Testis (tissue), 5 donors: ENCODE measurements at places on chromosomes 12 and 14. TPM values are rescaled to one million over a fixed set of nuclear protein-coding genes. Genes with fewer than 3 reads are reported as not detected.

DNA sequence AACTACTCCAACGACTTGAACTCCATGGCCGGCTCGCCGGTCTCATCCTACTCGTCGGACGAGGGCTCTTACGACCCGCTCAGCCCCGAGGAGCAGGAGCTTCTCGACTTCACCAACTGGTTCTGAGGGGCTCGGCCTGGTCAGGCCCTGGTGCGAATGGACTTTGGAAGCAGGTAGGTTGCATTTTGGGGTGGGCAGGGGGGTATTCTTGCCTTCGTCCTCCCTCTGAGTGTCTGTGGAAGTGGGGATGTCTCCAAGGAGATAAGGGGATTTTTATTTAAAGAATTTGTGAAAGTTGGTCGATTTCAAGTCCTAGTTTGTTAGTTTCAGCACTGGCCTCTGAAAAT is 1.3 kb downstream of the ASCL1 start:
- no peak for DNase-seq

DNA sequence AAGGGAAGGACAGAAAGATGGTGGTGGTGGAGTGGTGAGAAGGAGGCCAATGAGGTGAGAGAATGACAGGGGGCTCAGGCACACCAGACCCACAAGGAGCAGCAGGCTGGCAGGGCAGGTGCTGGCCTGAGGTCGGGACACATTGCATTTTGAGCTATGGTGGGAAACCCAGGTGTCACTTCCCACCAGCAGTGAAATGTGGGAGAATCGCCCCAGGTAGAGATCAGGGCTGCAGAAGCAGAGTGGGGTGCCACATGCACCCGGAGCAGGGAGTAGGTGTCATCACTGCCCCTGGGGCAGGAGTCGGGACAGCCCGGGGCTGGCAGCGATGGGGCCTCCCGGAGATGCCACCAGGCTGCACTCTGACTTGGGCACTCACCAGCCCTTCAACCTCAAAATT is 315.8 kb downstream of the BCL11B start:
- no peak for DNase-seq

- DNase-seq: no peak
These were observed 27.6 kb upstream of the ARHGAP5 start for GRCh38 chr14:32049361-32050088.

DNA sequence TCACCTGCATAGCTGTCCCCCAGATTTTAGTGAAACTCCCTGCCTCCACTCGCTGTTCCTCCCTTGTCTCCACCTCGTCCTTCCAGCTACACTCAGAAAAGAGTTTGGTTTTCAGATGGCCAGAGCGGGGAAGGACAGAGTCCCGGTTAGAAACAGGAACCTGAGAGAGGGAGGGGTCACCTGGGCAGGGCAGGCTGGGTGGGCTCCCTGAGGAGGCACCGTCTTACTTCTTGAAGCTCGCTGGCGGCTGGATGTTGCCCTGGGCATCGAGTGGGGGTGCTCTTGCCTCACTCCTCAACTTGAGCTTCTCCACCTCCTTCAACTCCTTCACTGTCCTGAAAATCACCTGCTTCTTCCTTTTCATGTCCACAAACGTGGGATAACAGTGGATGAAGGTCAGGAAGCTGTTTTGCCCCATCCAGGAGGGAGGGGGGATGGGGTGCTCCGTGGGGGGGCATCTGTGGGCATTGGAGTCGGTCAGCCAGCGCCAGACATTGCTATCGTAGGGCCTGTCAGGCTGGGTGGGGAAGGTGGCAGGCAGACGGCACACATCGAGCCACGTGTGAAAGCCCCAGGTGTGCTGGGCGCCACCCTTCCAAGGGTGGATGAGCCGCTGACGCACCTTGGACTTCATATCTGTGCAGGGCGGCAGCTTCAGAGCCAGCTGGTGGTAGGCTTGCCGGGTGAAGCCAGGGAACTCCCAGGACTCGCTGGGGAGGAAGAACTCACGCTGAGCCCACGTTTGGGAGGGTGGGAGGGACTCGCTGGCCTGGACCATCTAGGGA is 2.0 kb downstream of the TEX52 start:
- no peak for DNase-seq

GRCh38 chr12:43337571-43338444 is 214.2 kb downstream of the ADAMTS20 start:
- DNase-seq: no peak

DNA sequence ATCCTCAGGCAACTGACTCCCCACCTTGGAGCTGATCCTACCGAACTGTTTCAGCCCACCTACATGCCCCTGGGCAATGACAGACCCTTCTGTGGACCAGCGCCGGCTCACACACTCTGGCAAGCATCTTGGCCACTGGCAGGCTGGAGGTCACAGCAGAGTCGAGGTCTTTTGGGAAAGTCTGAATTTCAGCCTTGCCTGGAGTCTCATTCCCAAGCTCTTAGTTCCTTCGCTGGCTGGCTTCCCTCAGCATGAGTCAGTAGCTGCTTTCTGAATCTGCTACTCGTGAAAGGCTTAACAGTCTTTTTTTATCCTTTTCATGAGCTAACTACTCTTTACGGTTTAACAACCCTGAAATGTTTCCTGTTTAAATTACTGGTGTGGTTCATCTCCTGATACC is 44.5 kb downstream of the ASCL4 start:
- no peak for DNase-seq

DNA sequence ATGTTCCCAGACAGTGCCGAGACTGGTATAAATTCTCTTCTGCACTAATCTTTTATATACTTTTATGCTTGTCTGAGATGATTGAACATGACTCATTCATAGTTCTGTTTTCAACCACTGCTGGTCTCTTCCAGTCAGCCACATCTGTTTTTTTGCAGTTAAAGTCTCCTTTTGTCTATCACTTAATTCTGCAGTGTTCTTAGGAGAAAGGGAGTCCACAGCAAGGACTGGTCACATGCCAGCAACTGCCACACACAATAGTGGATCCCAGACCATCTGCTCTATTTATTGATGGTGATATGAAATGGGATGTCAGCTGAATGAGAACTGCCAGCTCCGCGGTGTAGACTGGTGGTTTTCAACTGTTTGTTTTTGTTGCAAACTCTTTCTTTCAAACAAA is 379.8 kb downstream of the MED13L start:
- DNase-seq: no peak

DNA sequence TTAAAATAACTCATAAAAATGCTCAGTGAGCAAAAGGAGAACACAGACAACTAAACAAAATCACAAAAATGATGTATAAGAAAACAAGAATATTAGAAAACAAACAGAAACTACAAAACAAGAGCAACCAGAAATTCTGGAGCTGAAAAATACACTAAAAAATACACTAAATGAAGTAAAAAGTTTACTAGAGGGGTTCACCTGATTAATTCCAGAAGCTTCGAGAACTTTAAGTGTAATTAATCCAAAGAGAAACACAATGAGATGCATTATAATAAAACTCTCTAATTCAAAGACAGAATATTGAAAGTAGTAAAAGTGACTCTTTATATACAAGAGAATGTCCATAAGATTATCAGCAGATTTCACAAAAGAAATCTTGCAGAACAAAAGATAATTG is 558.4 kb downstream of the CCER1 start:
- DNase-seq: no peak

DNA sequence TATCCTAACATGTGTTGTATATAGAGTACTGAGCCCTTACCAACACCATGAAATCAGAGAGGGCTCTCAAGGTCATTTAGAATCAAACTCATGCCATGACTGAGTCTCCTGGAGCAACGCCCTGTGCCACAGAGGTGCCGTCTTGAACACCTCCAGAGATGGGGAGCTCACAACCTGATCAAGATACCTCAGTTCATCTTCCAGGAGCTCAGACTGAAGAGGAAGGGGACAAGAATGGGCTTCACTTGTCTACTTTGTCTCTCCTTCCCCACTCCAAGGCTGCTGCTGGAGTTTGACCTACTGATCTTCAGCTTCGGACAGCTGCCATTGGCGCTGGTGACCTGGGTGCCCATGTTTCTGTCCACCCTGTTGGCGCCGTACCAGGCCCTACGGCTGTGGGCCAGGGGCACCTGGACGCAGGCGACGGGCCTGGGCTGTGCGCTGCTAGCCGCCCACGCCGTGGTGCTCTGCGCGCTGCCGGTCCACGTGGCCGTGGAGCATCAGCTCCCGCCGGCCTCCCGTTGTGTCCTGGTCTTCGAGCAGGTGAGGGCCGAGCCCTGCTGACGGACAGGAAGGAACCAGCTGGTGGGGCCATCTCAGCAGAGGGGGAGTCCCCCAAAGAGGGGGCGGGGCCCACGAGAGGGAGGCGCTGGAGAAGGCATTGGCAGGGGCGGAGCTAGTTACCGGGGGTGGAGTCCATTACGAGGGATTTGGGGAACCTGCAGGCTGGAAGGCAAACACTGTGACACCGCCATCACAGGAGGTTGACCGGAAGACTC is 12.0 kb downstream of the SOAT2 start:
- DNase-seq: peak; percentile 47

- DNase-seq: no peak
These were observed 38.0 kb downstream of the CCDC85C start for GRCh38 chr14:99566009-99566389.

PELI2 gene
- 14.5 TPM for polyA plus RNA-seq

NTF3 gene
- 2.2 TPM for polyA plus RNA-seq

DENND5B gene
- polyA plus RNA-seq: 34.7 TPM

ADAM20 gene
- polyA plus RNA-seq: 9.5 TPM

RNF31 gene
- polyA plus RNA-seq: 71.0 TPM

FGF23 gene
- 0.12 TPM for polyA plus RNA-seq

USP15 gene
- polyA plus RNA-seq: 66.1 TPM

TMEM119 gene
- 17.1 TPM for polyA plus RNA-seq
